ENCODE measurements at places on chromosomes 7 and 10. TPM values are rescaled to one million over a fixed set of nuclear protein-coding genes. Genes with fewer than 3 reads are reported as not detected.

GRCh38 chr10:7811000-7811399, 7.3 kb upstream of the TAF3 start:
- DNase-seq, result no peak
- peaks cover 10% of the 10 kb centered on the region for H3K36me3 ChIP-seq
- H3K27ac ChIP-seq, result no peak overlapping the region

DNA sequence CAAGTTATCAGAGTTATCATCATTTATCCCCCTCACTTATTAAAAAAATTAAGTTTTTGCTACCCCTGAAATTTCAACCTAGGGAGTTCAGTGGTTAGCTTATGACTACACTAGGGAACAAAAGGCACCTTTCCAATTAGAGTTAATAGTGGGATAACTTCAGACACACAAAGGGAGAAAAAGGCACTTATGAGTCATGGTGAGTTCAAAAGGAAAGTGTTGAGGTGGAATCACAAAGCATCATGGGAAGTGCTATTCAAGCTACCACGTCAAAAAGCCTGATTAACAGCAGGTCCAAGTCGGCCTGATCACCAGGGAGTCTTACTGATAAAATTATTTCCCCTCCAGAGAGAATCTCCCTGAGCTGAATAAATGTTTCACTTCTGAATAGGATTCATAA, 165.7 kb downstream of the C7orf25 start:
- H3K36me3 ChIP-seq, result no peaks in the 10 kb centered on the region
- H3K4me3 ChIP-seq, result no peak overlapping the region
- no peak for DNase-seq
- H3K27me3 ChIP-seq, result no peaks in the 10 kb centered on the region
- no peak overlapping the region for H3K27ac ChIP-seq
- no peaks in the 10 kb centered on the region for H3K4me1 ChIP-seq

- H3K4me3 ChIP-seq, result peak overlapping the region; percentile 99
- no peak for DNase-seq
- peaks cover 3% of the 10 kb centered on the region for H3K27me3 ChIP-seq
- peak overlapping the region; percentile 97 for H3K27ac ChIP-seq
Observed at GRCh38 chr7:148699782-148700629, 1.3 kb downstream of the CUL1 start.

- H3K4me3 ChIP-seq, result no peak overlapping the region
- H3K36me3 ChIP-seq, result no peaks in the 10 kb centered on the region
- peak; percentile 7 for DNase-seq
- H3K4me1 ChIP-seq, result peaks cover 17% of the 10 kb centered on the region
- no peak overlapping the region for H3K27ac ChIP-seq
Observed at GRCh38 chr10:132096223-132096622, 30.5 kb downstream of the JAKMIP3 start.

DNA sequence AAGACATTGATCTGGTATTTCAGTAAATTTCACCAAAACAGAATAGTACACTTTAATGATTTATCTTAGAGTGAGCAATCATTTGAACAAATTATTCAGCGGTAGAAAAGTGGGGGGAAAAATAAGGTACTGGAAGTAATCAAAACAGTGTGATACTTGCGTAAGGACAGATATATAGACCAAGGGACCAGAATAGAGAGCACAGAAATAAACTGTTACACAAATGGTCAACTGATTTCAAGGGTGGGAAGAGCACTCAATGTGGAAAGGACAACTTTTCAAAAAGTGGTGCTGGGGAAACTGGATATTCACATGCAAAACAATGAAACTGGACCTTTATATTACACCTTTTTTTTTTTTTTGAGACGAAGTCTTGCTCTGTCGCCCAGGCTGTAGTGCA, 119.9 kb downstream of the NRBF2 start:
- no peak for DNase-seq
- H3K4me1 ChIP-seq, result peaks cover 33% of the 10 kb centered on the region
- no peaks in the 10 kb centered on the region for H3K27me3 ChIP-seq

GRCh38 chr7:54485044-54485443, 57.1 kb upstream of the VSTM2A start:
- H3K36me3 ChIP-seq, result no peaks in the 10 kb centered on the region
- no peaks in the 10 kb centered on the region for H3K27me3 ChIP-seq
- no peaks in the 10 kb centered on the region for H3K4me1 ChIP-seq
- H3K27ac ChIP-seq, result no peak overlapping the region
- no peak for DNase-seq

- no peaks in the 10 kb centered on the region for H3K4me1 ChIP-seq
- H3K27me3 ChIP-seq, result no peaks in the 10 kb centered on the region
- no peaks in the 10 kb centered on the region for H3K36me3 ChIP-seq
- no peak overlapping the region for H3K4me3 ChIP-seq
Observed at GRCh38 chr7:45663965-45664633, 89.9 kb downstream of the ADCY1 start.

DNA sequence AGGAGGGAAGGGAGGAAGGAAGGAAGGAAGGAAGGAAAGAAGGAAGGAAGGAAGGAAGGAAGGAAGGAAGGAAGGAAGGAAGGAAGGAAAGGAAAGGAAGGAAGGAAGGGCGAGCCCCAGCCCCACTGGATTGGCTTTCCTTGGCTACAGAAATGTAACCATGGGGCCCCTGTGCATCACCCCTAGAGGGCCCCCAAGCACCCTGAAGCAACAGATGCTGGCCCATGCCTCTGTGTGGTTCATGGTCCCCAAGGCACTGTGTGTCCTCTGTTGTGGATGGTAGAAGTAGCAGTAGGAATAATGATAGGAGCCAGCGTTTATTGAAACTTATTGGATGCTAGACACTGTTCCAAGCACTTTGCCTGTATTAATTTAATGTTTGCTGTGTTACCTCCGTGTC, 116.6 kb upstream of the MACROH2A2 start:
- H3K27me3 ChIP-seq, result peaks cover 4% of the 10 kb centered on the region
- H3K36me3 ChIP-seq, result no peaks in the 10 kb centered on the region
- H3K4me1 ChIP-seq, result no peaks in the 10 kb centered on the region
- H3K4me3 ChIP-seq, result no peak overlapping the region
- no peak for DNase-seq

GRCh38 chr10:20893297-20893696, 3.8 kb downstream of the NEBL start:
- H3K27me3 ChIP-seq, result no peaks in the 10 kb centered on the region
- H3K4me1 ChIP-seq, result no peaks in the 10 kb centered on the region
- no peak overlapping the region for H3K27ac ChIP-seq
- DNase-seq, result no peak
- H3K4me3 ChIP-seq, result no peak overlapping the region
- H3K36me3 ChIP-seq, result no peaks in the 10 kb centered on the region

GRCh38 chr10:119331061-119331460, 123.7 kb downstream of the GRK5 start:
- H3K36me3 ChIP-seq, result peaks cover 20% of the 10 kb centered on the region
- no peak overlapping the region for H3K4me3 ChIP-seq
- H3K27ac ChIP-seq, result no peak overlapping the region
- peaks cover 13% of the 10 kb centered on the region for H3K4me1 ChIP-seq
- no peak for DNase-seq

DNA sequence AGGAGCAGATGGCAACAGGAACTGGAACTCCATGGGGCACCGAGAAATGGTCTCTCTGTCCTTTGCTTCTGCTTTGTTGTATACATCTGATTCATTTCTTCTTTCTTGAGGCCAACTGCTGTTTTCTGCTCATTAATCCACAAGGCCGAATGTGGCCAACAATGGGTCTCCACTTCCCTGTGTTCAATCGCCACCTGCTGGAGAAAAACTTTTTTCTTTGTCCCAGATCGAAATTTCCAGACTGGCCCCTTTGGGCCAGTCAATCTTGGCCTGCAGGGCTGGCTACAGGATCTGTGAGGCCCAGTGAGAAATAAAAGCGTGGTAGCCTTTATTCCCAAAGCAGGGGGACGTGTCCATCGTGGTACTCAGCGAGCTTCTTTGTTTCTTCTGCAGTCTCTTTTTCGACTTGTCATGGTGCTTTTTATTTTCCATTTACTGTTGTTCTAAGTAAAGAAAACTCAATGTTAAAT, 58.8 kb downstream of the PARP12 start:
- H3K27ac ChIP-seq, result no peak overlapping the region
- H3K4me1 ChIP-seq, result no peaks in the 10 kb centered on the region
- no peak overlapping the region for H3K4me3 ChIP-seq
- peaks cover 2% of the 10 kb centered on the region for H3K27me3 ChIP-seq

DNA sequence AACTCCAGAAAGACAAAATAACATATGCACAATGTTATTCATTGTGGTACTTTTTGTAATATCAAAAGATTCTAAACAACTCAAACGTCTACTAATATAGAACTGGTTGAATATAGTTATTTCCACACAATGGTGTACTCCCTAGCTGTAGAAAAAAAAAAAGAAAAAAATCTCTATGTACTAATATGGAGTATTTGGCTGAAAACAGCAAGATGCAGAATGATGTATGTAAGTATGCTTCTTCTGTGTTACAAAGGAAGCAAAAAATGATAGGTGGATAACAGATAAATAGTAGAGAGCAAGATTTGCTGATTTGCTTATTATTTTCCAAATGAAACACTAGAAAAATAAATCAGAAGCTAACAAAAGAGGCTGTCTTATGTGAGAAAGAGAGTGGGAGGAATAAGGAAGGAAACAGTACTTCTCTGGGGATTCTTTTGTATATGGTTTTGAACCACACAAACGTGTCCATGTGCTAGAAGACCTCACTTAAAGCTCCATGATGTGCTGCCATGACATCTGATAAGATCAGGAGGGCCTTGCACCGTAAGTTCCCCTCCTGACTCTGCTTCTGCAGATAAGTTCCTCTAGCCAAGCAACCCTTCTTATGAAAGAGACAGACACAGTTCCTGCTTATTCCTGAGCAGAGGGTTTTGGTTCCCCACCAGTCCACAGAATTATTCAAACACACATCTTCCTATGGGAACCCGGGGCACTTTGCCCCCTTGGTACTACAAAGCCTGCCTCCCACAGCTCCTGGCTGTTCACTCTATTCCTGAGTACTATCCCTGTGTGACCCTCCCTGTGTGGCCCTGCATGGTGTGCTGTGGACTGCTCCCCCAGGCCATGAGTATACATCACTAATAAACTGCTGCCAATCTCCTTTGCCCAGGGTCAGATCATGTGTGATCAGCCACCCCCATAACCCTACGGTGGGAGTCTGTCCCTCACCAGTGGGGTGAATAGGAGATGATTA, 159.1 kb downstream of the CCDC71L start:
- DNase-seq, result no peak
- H3K4me1 ChIP-seq, result peaks cover 21% of the 10 kb centered on the region
- no peaks in the 10 kb centered on the region for H3K27me3 ChIP-seq
- peak overlapping the region; percentile 8 for H3K27ac ChIP-seq
- H3K36me3 ChIP-seq, result no peaks in the 10 kb centered on the region

DNA sequence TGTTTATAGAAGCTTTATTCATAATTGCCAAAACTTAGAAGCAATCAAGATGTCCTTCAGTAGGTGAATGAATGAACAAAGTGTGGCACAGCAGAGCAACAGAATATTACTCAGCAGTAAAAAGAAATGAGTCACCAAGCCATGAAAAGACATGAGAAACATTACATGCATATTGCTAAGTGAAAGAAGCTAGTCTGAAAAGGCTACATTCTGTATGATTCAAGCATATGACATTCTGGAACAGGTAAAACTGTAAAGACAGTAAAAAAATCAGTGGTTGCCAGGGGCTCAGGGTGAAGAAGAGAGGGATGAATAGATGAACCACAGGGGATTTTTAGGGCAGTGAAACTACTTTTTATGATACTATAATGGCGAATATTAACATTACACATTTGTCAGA, 80.9 kb upstream of the APBB1IP start:
- no peak overlapping the region for H3K27ac ChIP-seq
- H3K4me1 ChIP-seq, result no peaks in the 10 kb centered on the region
- no peak overlapping the region for H3K4me3 ChIP-seq
- H3K36me3 ChIP-seq, result no peaks in the 10 kb centered on the region

GRCh38 chr7:148447221-148447849, 143.2 kb upstream of the C7orf33 start:
- no peak for DNase-seq
- H3K4me1 ChIP-seq, result peaks cover 12% of the 10 kb centered on the region
- H3K27ac ChIP-seq, result no peak overlapping the region
- no peaks in the 10 kb centered on the region for H3K36me3 ChIP-seq
- no peaks in the 10 kb centered on the region for H3K27me3 ChIP-seq
- H3K4me3 ChIP-seq, result no peak overlapping the region

- H3K27me3 ChIP-seq, result no peaks in the 10 kb centered on the region
- no peak overlapping the region for H3K4me3 ChIP-seq
- H3K36me3 ChIP-seq, result peaks cover 2% of the 10 kb centered on the region
- H3K4me1 ChIP-seq, result no peaks in the 10 kb centered on the region
- DNase-seq, result no peak
Observed at GRCh38 chr10:74244807-74245206, 93.8 kb downstream of the ADK start.

GRCh38 chr7:76257973-76258372, 44.5 kb upstream of the HSPB1 start:
- H3K27me3 ChIP-seq, result peaks cover 22% of the 10 kb centered on the region
- no peak for DNase-seq
- no peaks in the 10 kb centered on the region for H3K36me3 ChIP-seq
- H3K4me1 ChIP-seq, result peaks cover 5% of the 10 kb centered on the region
- H3K4me3 ChIP-seq, result peak overlapping the region; percentile 1

DNA sequence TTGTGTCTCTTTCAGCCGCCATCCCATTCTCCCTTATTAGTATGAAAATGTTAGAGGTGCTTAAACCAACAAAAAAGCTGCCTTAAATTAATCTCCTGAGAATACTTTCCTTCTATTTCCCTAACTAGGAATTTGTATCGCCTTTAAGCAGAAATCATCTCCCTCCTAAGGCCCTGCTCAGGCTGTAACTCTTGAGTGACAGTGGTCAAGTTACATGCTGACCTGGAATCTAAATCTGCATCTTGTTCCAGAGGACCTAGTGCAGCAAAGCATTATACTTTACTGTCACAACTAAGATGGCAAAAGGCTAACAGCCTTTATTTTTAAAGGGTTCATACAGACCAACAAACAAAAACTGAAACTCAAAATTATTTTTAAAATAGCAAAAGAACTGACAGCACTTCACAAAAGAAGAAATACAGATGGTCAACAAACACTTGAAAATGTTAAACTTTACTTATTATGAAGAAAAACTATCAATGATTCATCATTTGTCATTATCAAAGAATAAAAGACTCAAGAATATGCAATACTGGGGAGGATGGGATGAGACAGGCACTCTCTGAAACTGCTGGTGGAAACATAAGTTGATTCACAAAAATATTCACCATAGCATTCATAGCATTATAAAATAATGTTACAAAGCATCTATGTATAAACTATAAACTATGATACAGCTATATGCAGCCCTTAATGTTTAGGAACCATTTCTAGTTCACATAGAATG, 11.0 kb downstream of the CYREN start:
- peak overlapping the region; percentile 7 for H3K4me3 ChIP-seq
- peaks cover 44% of the 10 kb centered on the region for H3K4me1 ChIP-seq
- DNase-seq, result no peak
- H3K27me3 ChIP-seq, result no peaks in the 10 kb centered on the region
- H3K27ac ChIP-seq, result peak overlapping the region; percentile 94
- peaks cover 78% of the 10 kb centered on the region for H3K36me3 ChIP-seq

- H3K27me3 ChIP-seq, result no peaks in the 10 kb centered on the region
- H3K36me3 ChIP-seq, result no peaks in the 10 kb centered on the region
- H3K27ac ChIP-seq, result no peak overlapping the region
Observed at GRCh38 chr7:54349229-54349628, 192.9 kb upstream of the VSTM2A start.

The ENTPD1 gene
- 26.3 TPM for total RNA-seq

The MRM2 gene
- total RNA-seq, result 47.8 TPM

The NUDT13 gene
- 0.81 TPM for total RNA-seq

The RAB11FIP2 gene
- 13.1 TPM for total RNA-seq

The ANKRD1 gene
- not detected for total RNA-seq

The UBE2D1 gene
- 19.6 TPM for total RNA-seq

The DMTF1 gene
- 103 TPM for total RNA-seq

The GIMAP1 gene
- 4.9 TPM for total RNA-seq

The COL1A2 gene
- total RNA-seq, result 10.2 TPM
